Choroid plexus epithelial cell (primary cell): ENCODE measurements at places on chromosomes 11 and 22.

- no peak for DNase-seq
Measured at GRCh38 chr11:119643876-119644225, 85.1 kb downstream of the NECTIN1 start.

GRCh38 chr11:32838505-32839274 is 9.0 kb downstream of the PRRG4 start:
- peak; percentile 39 for DNase-seq

- DNase-seq: peak; percentile 67
Measured at GRCh38 chr11:2428322-2428795, 16.0 kb downstream of the TRPM5 start.

DNA sequence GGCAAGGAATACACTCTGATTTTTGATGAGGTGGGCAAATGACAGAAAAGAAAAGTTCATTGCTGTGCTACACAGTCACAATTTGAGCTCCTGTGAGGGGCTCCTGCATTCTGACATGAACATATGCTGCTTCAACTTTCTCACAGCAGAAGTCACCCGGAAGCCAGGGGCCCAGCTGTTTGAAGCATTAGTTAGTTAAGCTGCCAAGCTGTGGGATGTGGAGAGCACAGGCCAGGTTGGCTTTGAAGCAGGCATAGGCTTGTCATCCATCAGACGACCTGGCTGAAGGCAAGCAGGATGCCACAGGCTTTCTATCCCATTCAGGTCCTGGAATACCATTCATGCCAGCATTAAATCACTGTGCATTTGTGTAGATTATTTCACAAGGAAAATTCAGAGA is 63.1 kb downstream of the MTNR1B start:
- DNase-seq: peak; percentile 73

DNA sequence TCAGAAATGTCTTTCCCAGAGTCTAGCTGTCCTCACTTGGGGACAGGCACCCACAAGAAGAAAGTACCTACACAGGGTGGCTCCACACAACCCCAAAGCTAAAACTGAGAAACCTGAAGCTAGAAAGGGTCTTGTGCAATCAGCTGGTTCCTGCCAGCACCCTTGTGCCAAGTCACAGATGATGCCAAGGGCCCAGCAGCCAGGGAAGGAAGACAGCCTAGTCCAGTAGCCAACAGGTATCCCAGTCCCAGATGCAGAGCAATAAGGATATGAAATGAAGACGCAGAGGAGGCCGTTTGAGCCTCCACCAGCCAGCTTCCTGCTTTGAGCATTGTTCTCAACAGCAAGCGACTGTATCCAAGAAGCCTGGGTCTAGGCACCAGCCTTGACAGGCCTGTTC is 6.1 kb downstream of the PLEKHA7 start:
- no peak for DNase-seq

GRCh38 chr11:23112987-23113886 is 253.0 kb upstream of the CCDC179 start:
- peak; percentile 73 for DNase-seq

DNA sequence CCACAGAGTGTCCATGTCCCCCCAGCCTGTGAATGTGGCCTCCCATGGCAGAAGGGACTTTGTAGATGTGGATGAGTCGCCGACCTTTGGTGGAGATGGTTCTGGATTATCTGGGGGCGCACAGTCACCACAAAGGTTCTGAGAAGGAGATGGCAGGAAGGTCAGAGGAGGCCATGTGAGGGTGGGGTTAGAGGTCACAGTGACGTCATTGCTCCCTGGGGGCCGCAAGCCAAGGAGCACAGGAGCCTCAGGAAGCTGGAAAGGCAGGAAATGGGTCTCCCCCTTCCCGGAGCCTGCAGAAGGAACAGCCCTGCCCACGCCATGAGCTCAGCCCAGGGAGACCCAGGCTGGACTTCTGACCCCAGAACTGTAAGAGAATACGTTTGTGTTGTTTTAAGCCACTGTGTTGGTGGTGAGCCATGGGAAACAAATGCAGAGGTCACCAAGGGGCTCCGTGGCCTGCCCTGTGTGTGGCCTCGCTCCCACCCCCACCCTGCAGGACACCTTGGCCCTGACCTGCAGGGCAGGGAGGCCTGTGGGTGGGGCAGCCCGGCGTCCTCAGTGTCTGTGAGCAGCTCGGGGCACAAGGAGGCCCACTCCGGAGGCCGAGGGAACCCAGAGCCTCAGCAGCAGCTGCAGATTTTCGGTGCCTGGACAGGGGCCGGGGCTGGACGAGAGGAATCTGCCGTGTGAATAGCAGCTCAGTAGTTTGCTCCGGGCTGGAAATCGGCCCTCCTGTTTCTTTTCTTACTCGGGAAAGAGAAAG is 32.1 kb downstream of the GRAMD4 start:
- DNase-seq: peak; percentile 79

GRCh38 chr11:31247321-31247720 is 122.2 kb downstream of the DCDC1 start:
- DNase-seq: no peak

- DNase-seq: no peak
Measured at GRCh38 chr11:44467413-44467812, 98.0 kb upstream of the CD82 start.

DNA sequence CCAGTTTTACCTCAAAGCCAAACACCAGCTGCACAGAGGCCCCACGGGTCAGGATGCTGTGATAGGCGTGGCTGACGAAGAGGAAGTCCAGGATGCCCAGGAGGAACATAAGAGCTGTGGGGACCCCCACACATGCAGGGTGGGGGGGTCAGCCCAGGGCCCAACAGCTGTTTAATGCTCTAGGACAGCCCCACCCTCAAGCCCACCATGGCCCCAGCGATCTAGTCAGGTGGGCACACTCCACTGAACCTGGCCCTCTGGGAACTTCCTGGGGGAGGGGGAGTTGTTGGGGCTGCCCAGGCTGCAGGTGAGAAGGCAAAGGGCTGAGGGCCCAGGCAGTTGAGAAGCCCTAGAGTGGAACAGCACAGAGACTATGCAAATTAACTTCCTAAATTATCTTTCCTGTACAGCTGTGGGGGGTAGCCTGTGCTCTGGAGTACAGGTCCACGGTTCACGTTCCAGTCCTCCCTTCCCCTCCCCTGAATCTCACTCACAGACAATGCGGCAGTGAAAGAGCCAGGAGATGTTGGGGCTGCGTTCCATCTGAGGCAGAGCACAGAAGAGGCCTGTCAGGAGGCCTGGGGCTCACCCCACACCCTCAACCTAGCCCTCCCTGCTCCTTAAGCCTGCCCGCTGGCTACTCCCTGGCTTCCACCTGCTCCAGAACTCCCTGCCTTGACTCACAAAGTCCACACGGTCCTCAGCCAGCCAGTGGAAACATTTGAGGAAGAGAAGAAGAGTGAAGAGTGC is 1.9 kb downstream of the SYVN1 start:
- no peak for DNase-seq

DNA sequence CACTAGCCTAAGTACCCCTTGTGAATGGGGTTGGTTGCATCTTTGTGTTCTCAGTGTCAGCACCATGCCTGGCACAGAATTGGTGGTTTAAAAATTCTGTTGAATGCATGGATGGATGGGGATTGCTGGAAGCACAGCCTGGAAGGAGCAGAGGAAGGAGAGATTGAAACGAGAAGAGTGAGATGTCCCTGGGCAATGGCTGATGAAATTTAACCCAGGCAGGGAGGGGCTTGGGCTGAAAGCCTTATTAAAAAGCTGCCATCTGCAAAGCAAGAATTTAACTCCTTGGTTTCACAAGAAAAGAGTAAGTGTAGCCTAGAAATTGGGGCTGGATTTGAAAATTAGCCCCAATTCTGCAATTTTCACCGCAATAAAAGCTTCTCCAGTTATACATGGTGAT is 126.7 kb downstream of the TEAD1 start:
- no peak for DNase-seq

DNA sequence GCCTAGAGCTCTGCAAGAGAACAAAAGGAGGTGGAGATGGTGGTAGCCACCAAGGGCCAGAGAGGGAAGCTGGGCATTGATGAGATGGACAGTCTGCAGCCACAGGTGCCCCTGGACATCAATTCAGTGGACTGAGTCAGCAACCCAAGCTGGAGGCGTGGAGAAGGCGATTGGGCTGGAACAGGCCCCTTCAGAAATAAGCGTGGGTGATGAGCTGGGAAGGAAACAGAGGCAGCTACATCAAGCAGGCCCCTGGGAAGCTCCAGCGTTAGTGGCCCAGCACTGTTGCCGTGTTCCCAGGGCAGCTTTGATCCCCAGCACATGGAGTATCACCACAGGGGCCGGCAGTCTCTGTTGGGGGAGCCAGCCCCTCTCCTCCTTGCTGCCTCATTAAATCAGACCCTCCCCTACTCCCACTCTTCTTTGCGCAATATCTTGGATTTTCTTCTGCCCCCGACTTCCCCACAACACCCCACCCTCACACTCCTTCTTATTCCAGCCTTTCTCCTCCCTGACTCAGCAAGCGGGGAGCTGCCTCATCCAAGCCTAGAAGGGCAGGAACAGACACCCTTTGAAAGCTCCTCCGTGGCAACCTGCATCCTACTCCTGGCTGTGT is 31.7 kb upstream of the OAF start:
- DNase-seq: no peak

DNA sequence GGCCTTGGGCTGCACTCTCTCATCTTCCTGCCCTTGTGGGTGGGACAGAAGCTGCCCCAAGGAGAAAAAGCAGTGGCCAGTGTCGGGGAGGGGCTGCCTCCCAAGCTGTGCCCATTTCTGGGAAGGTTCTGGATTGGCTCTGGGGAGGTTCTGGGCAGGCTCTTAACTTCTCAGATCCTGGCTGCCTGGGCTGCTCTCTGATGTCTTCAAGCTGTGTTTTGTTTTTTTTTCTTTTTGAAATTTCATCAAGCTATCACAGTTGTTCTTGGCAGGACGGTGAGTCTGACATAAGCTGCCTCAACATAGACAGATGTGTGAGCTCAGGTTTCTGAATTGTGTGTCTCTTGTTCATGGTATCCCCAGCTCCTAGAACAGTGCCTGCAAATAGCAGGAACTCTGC is 1032.0 kb downstream of the BRD1 start:
- DNase-seq: no peak
